AG09319 (cell line): ENCODE measurements at places on chromosomes 2 and 18.

- DNase-seq, result no peak
Measured at GRCh38 chr2:127411653-127412369, 6.4 kb upstream of the PROC start.

DNA sequence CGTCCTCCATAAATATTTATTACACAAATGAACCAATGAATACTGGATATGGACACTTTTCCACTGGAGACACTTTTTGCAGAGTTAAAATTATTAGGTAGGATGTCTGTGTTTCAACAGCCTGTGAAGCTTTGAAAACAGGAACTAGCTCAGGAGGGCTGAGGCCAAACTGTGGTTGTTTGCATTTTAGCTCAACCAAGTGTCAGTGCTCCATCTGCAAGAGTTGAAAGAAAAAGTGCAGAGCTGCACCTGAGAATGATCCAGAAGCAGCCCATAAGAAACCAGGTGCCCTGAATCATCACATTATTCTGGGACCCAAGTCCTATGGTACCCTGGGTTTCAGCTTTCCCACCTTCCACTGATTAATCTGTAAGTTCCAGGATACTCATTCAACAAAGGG is 180.4 kb downstream of the TRIB2 start:
- DNase-seq, result no peak

DNA sequence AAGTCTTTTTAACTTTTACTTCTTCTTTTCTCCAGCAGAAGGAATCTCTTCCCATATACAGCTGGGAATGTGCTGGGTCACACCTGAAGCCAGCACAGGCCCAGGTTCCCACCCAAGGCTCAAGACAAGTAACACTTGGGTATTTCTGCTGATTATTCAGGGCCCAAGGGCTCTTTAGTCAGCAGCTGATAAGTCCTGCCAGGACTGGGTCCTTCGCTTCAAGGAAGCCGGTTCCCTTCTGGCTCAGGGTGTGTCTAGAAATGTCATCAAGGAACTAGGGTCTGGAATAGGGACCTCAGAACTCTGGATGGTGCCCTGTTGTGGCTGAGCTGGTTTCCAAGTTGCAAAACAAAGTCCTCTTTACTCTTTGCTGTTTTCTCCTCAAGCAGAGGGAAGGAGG is 27.0 kb upstream of the SERPINB2 start:
- DNase-seq, result no peak

DNA sequence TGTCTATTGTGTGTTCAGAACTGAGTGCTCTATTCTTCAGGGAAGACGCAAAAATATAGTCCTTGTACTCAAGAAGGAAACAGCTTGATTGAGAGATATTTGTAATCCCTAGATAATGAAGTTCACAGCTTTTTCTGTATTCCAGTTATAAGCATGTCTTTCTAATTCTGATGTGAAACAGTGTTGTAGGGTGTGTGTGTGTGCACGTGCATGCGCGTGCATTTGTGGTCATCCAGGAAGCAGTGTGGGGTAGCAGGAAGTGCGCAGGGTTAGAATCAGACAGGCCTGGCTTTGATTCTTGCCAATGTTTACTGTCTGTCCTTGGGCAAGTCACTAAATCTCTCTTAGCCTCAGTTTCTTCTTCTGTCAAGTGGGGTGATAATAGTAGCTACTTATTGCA is 87.9 kb downstream of the NPAS2 start:
- no peak for DNase-seq

DNA sequence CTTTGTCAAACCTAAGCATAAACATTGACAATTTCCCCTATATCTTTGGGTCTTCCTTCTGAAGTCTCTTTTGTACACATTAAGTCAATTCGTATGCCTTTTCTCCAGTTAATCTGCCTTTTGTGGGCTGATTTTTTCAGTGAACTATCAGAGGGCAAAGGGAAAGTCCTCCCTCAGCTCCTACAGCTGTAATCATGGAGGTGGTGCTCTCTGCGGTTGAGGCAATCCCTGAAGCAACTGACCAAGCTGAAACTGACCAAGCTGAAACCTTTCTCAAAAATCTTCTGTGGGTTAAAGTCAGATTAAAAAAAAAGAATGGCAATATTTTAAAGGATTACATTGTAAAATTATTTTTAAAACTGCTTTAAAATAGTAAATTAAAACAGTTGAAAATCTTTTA is 105.8 kb upstream of the DNAJC10 start:
- DNase-seq, result no peak

DNA sequence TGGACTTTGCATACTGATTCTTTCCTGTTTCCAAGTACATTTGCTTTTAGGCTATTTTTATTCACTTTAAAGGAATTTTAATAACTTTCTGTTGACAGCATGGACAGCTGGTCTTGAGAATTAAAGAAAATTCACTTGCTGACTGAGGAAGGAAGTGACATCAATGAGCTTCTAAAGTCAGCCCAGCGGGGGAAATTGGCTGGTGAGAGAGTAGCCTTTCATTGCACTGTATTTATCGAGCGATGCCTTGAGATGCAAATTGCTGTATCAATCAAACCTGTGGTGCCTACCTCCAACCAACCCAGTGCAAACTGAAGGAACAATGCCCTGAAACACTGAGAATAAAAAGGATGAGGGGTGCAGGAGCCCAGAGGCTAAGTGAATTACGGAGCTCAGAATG is 91.4 kb upstream of the AQP4 start:
- DNase-seq, result no peak

DNA sequence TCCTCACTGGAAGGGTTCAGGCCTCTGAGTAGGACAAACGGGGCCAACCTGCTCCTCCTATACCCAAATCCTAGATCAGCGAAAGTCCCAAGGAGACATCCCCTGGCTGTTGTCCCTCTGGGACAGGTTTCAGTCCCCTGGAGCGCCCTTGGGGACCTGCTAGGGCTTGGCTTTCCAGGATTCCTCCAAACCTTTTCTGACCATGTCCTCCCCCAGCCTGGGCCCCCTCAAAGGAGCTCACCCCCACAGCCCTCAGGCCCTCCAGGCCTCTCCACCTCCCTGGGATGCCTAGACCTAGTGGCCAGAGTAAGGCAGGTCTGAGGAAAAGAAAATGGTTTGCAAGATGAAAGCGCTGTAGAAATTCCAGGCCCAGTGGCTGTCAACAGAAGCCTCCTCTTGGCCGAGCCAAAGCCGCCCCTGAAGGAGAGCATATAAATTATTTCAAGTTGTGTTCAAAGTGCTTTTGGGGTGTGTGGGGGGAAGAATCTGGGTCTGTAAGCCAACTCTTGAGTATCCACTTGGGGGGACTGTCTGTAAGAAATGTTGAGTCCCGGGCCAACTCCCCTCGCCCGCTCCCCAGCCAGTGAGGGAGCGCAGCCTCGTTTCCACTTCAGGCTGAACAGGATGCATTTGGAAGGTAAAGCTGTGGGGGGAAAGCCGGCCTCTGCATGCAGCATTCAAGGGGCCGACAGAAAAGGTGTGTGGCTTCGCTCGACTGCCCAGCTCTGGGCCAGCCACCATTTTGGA is 158.6 kb downstream of the DYSF start:
- DNase-seq, result no peak

GRCh38 chr2:216539120-216539519 is 40.5 kb downstream of the RPL37A start:
- no peak for DNase-seq

DNA sequence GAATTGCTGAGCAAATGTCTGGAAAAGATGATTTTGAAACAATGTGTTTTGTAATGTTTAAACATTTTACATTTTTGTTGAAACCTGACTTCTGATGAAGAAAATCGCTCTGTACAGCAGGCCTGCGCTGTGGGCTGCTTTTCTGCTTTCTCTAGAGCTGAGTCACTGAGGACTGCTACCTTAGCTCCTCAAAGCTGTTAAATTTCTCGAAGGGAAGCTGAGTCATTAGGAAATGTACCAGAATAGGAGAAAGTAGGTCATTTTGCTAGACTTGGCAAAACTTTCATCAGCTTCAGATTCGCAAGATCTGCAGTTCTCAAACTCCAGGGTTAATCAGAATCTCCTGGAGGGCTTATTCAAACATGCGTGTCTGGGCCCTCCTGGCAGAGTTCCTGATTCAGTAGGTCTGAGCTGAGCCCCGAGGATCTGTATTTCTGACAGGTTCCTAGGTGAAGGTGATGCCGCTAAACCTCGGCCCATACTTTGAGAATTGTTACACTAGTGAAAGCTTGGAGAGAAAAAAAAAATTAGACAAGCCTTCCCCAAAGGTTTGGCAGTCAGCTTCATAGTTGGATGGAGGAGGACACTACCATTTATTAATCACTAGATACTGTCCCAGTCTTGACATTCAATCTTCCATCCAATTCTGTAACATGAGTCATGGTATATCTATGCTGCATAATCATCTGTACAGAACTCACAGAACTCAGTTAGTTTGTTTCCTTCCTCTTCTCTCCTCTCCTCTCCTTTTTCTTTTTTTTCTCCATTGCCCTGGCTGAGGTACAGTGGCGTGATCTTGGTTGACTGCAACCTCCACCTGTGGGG is 297.6 kb downstream of the PARD3B start:
- DNase-seq, result peak; percentile 87

GRCh38 chr2:149808556-149808955 is 221.0 kb upstream of the MMADHC start:
- no peak for DNase-seq
